ENCODE measurements at places on chromosomes 16 and 17.

GRCh38 chr17:47942568-47942967 lies 1.2 kb downstream of the PNPO start:
- DNase-seq, result no peak

DNA sequence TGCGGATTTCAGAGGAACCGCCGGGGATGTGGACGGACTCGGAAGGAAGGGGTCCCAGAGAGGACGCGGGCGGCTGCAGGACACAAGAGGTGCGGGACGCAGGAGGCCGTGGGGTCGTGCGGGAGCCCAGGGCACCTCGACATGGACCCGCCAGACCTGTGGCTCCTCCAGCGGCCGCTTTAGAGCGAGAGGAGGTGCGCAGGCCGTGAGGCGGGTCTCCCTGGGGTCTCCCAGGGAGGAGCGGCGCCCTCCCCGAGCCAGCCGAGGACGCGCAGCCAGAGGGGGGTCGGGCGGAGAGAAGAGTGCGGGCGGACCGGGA lies 6.8 kb upstream of the FLYWCH1 start:
- no peak for DNase-seq

- DNase-seq, result no peak
These were observed 128.2 kb downstream of the ZNF778 start for GRCh38 chr16:89345642-89346150.

GRCh38 chr17:72725433-72726068 lies 366.9 kb downstream of the SLC39A11 start:
- peak; percentile 21 for DNase-seq

GRCh38 chr17:74807925-74808324 lies 31.8 kb upstream of the NAT9 start:
- DNase-seq, result no peak

GRCh38 chr16:83915081-83915480 lies 16.2 kb downstream of the MLYCD start:
- no peak for DNase-seq

GRCh38 chr17:81621494-81622130 lies 15.3 kb downstream of the NPLOC4 start:
- no peak for DNase-seq

GRCh38 chr16:819336-820043 lies 19.0 kb upstream of the GNG13 start:
- DNase-seq, result peak; percentile 40

DNA sequence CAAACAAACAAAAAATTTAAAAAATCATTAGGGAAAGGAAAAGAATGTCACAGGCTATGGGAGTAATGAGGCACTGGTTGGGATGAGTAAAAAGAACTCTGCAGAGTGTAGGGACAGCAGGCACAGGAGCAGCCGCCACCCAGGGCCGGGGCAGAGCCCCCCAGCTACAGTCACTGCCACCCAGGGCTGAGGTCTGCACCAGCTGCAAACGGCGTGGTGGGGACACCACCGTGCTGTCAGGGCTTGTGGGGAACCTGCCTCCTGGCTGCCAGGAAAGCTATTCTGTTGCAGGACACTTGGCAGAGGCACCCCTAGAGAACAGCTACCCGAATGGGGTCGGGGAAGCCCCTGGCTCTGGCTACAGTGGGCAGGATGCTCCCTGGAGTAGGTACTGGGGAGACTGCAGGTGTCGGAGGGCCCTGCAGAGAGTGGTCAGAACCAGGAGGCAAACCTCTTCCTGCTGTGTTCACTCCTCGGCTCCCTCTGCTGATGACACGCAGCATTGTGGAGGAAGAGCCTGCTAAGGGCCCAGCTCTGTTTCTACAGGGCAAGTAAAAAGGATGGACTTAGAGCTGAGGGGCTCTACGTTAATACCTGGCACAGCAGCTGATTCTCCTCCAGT lies 32.3 kb upstream of the CAPN15 start:
- no peak for DNase-seq

- DNase-seq, result no peak
These were observed 58.3 kb upstream of the ARHGAP44 start for GRCh38 chr17:12730931-12731521.

- DNase-seq, result no peak
These were observed 191.8 kb downstream of the XYLT1 start for GRCh38 chr16:17278988-17279387.

DNA sequence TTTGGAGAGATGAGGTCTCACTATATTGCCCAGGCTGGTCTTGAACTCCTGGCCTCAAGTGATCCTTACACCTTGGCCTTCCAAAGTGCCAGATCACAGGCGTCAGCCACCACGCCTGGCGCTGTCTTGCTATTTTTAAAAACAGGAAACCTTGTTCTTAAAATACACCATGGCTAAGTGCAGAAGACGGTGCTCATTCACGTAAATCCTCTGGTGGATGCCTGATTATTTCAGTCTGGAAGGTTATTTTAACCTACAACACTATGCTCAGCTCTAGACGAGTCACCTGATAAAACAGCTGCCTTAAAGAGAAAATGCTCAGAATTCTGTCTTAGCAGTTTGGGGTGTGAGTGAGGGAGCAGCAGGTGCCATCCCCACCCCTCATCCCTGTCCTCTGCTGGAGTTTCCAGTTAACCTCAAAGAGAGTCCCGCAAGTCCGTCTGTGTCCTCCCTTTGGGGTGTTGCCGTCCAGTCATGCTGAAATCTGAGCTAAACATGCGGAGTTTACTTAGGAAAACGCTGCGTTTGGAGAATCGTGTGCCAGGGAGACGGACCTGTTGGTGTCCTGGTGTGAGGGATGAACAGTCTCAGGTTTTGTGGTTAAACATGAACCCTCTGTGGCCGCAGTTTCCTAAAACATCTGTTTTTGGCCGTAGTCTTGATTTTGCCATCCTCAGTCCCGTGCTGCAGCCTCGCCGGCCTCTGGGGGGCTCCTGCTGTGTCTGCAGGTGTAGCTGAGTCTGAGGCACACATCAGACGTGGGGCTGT lies 17.1 kb downstream of the SPG7 start:
- DNase-seq, result no peak

- DNase-seq, result no peak
These were observed 35.4 kb downstream of the WSCD1 start for GRCh38 chr17:6105649-6106007.

GRCh38 chr16:30923554-30924075 lies at the start of gene FBXL19:
FBXL19 (plus strand) TSS chr16:30923572; CDS start chr16:30925755, 2,183 bp downstream.
- DNase-seq, result no peak

- DNase-seq, result no peak
These were observed 372.8 kb downstream of the TOX3 start for GRCh38 chr16:52174168-52174567.

GRCh38 chr17:77424585-77425344 lies 284.0 kb downstream of the SEC14L1 start:
- no peak for DNase-seq

DNA sequence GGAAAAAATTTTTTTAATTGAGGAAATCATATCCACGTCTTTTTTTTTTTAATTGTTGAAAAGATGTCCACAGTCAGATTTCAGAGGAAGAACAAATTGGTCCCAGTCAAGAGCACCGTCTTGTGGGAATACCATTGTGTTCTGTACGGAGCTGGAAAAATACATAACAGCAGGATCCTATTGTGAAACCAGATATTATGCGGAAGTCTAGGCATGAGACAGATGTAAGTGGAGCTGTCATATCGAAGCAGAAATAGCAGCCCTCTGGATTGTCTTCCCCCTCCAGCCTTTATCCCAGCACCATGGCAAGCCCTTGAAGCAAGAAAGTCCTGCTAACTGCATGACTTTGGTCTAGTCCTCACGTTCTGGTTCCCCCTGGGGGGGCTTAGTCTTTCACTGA lies 391.6 kb upstream of the ASIC2 start:
- no peak for DNase-seq

- DNase-seq, result no peak
These were observed 2.9 kb upstream of the BCL6B start for GRCh38 chr17:7019839-7020519.

- DNase-seq, result peak; percentile 96
These were observed 12.3 kb downstream of the COPZ2 start for GRCh38 chr17:48025040-48025903.

- DNase-seq, result no peak
These were observed 91.1 kb downstream of the NLK start for GRCh38 chr17:28133562-28133970.

DNA sequence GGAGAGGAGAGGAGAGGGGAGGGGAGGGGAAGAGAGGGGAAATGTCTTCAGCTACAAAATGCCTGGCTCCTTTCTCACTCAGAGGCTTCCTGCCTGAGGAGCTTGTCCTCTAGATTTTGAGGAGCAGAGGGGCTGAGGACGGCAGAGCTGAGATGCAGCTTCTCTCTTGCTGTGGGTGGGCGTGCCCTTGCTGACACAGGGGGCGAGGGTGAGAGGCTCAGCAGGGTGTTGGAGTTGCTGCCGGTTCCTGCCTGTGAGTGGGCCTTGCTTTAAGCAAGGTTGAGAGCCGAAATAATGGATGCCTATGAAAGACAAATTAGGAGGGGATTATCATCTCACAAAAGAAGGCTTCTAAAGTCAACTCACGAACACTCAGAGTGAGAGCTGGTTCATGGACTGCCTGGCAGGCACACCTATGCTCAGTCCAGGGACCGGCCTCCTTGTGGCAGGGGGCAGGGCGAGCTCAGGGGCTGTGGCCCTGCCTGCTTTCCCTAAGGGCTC lies 215.6 kb downstream of the MSI2 start:
- no peak for DNase-seq

GRCh38 chr16:85717393-85718152 lies 28.8 kb upstream of the GINS2 start:
- DNase-seq, result peak; percentile 63

- no peak for DNase-seq
These were observed 4.1 kb downstream of the PDF start for GRCh38 chr16:69326172-69326873.

- no peak for DNase-seq
These were observed 75.9 kb downstream of the HS3ST3A1 start for GRCh38 chr17:13525876-13526275.

GRCh38 chr17:43722870-43723665 lies 35.5 kb downstream of the SOST start:
- no peak for DNase-seq

DNA sequence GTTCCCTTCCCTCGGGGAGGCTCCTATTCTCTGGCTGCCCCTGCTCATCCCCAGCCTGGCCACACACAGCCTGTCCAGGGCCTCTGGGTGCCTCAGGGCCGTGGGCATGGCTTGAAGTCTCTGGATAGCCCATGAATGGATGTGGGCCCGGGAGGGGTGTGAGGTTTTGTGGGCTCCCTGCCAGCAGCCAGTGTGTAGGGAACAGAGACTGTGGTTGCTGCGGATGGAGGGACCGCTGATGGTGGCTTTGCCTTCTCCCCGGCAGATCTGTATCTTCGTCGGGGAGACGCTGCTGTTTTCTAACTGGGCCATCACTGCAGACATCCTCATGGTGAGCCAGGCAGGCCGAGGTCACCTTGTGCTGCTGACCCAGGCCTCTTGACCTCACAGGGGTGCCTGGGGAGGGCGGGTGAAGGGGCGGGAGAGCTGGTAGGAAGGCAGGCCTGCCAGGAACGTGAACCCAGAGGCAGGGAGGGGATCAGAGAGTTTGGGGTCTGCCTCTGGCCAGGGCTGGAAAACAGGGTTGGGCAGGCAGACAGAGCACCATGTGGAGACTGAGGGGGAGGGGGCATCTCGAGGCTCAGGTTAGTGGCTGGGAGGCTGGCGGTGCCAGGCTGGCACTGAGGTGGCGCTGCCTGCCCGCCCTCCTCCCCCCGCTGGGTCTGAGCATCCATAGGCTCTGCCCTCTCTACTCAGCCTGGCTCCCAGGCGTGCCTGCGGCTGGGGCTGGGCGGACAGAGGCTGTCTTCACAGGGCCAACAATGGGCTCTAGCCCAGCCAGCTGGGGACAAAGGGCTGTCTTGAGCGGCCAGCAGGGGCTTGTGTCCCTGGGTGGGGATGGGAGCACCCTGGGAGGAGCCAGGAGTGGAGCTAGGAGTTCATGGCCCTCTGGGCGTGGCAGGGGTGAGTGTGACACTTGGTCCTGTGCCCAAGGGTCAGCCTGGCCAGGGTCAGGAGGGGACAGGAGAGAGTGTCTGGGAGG lies 21.4 kb downstream of the MYBBP1A start:
- peak; percentile 12 for DNase-seq

GRCh38 chr16:30110661-30111060 lies 2.7 kb downstream of the GDPD3 start:
- no peak for DNase-seq

- DNase-seq, result peak; percentile 81
These were observed 19.1 kb upstream of the TEX2 start for GRCh38 chr17:64281962-64282752.

DNA sequence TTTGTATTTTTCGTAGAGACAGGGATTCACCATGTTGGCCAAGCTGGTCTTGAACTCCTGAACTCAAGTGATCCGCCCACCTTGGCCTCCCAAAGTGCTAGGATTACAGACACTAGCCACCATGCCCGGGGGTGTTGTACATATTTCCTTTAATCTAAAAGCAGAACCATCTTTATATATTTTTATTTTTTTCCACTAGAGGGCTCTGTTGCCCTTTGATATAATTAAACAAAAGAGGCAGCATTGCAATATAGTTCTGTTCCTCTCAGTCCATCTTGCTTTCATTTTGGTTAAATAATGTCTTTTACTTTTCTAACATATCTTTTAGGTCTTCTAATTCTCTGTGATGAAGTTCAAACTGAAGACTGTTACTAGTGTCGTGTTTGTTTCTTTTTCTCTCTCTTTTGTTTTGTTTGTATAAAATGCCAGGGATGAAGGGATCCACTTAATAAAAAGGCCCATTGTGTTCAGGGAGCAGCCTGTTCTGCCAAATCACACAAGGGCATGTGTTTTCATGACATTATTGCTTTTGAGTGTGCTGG lies 23.4 kb downstream of the WWOX start:
- no peak for DNase-seq

GRCh38 chr17:76405607-76405966 lies 21.2 kb downstream of the SPHK1 start:
- no peak for DNase-seq

- DNase-seq, result no peak
These were observed 47.2 kb downstream of the PDPK1 start for GRCh38 chr16:2584729-2585650.

DNA sequence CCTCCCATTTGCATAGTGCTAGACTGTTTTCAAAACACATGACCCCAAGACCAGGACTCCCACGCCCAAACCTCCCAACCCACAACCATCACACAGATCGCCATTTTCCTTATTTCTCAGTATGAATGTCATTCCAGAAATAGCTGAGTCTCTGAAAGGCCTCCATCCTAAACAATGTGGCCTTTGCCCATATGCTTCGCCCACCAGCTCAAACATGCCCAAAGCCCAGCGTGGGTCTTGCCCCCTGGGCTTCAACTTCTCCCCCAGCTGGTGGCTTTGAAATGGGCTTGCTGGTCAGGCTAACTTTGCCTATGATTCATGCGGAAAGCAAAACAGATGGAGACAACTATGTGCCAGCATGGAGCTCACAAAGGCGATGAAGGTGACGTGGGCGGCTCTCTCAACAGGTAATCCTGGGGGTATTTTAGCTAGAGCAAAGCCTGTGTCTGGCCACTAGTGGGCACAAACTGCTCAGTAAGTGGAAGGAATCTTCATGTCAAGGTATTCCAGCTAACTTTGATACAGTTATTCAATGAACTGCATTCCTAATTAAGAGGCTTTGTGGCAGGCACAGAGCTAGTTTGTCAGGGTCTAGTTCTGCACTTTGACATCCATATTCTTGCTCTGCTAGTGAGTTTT lies 17.1 kb downstream of the PMP22 start:
- DNase-seq, result no peak

- DNase-seq, result peak; percentile 46
These were observed 66.8 kb downstream of the KPNA2 start for GRCh38 chr17:68102318-68102758.
